Suppressor macrophage treated with lipopolysaccharide for 1 hour (primary cell): ENCODE measurements at places on chromosomes 4 and X.
A peak's percentile ranks its signal among the peaks of the same experiment; 100 is the strongest.

DNA sequence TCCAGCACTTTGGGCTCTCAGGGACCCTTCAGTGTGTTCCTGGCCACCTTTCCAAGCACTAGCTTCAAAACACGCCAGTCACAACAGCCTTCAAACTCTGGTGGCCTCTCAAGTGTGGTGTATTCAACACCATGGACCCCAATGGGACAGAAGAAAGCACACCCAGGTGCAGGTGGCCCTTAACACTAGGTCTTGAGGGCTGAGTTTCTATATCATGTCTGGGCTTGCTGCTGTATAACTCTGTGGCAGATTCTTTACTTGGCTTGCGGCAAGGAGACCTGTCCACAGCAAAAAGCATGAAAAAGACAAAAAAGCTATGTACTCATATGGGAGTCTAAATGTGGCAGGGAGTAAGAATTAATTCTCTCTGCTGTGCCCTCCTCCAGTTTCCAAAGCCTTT is 23.1 kb downstream of the MSL3 start:
- DNase-seq = no peak

DNA sequence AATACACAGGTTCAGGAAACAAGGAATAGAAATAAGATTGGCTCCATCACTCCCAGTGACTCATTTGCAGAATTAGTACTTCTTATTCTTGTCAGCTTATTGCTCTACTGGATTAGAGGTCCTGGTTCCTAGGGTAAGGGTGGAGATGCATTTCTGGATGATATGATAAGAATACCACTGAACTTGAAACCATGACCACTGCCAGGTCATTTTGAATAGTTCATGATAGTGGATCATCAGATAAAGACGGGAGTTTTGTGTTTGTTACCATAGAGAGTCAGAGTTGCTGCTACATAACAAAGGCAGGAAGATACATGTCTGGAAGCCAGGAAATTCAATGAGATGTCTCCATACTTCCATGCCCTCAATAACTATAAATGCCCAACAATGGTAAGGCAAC is 109.2 kb upstream of the FAT1 start:
- DNase-seq = no peak

GRCh38 chr4:101471201-101471600 is 123.9 kb upstream of the PPP3CA start:
- no peak for DNase-seq

- DNase-seq = no peak
Measured at GRCh38 chrX:34559325-34559724, 97.8 kb downstream of the TMEM47 start.

- DNase-seq = no peak
Measured at GRCh38 chrX:104335756-104336155, 81.0 kb upstream of the ESX1 start.

- DNase-seq = no peak
Measured at GRCh38 chr4:189304809-189305208, 635.9 kb upstream of the FRG1 start.

- peak; percentile 65 for DNase-seq
Measured at GRCh38 chr4:147518846-147519767, 38.2 kb downstream of the EDNRA start.

DNA sequence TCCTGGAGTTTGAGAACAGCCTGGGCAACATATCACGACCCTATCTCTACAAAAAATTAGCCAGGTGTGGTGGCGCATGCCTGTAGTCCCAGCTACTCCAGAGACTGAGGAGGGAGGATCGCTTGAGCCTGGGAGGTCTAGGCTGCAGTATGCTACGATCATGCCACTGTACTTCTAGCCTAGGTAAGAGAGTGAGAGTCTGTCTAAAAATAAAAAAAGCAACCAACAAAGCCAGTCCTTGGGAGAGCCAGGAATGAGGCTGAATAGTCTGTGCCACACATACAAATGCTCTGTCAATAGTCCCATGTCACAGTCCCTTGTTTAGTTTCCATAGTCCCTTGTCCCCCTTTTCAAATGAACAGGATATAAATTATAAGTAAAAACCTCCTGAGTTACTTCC is 19.3 kb upstream of the PRSS48 start:
- DNase-seq = no peak

DNA sequence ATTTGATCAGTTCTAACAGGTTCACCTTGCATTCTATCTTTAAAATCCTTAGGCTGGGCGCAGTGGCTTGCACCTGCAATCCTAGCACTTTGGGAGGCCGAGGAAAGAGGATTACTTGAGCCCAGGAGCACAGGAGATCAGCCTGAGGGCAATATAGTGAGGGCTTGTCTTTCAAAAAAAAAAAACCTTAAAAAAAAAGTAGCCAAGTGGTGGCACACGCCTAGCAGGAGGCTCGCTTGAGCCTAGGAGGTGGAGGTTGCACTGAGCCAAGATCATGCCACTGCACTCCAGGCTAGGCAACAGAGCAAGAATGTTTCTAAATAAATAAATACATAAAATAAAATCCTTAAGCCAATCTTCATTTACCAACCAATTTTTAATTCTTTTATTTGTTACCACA is 75.6 kb downstream of the PRSS12 start:
- DNase-seq = no peak

DNA sequence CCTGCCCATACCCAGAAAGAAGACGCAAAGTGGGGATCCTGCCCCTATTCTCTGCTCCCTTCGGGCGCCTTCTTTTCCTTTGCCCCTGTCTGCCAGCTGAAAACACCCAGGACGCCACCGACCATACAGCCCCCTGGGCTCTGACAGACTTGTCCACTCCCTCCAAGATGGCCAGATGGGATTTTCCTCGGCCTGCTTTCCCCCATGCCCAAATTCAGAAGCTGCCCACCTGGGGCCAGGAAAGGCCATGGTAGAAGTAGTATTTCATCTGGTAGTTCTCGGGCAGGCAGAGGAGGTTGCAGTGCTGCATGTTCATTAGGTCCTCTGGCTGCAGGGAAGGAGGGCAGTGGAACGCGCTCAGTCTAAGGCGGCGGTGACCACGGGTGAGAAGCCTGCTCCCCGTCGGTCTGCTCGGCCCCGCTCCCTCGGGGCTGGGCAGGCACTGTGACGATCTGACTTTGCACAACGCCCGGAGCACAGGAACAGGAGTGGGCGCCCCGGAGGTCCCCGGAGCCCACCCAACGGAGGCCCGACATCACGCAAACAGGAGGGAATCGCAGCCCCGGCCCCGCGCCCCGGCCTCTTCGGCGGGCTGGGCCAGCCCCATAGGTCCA is 582 bp downstream of the NAA10 start:
- no peak for DNase-seq

GRCh38 chr4:107509615-107510014 is 210.4 kb downstream of the PAPSS1 start:
- no peak for DNase-seq

- no peak for DNase-seq
Measured at GRCh38 chrX:95539041-95539440, 1145.6 kb upstream of the DIAPH2 start.

GRCh38 chr4:6011686-6012085 is 6.5 kb downstream of the C4orf50 start:
- no peak for DNase-seq

GRCh38 chrX:37796805-37797204 is 16.9 kb downstream of the CYBB start:
- peak; percentile 73 for DNase-seq

GRCh38 chr4:157221895-157222770 is 1.6 kb downstream of the GRIA2 start:
- peak; percentile 18 for DNase-seq

DNA sequence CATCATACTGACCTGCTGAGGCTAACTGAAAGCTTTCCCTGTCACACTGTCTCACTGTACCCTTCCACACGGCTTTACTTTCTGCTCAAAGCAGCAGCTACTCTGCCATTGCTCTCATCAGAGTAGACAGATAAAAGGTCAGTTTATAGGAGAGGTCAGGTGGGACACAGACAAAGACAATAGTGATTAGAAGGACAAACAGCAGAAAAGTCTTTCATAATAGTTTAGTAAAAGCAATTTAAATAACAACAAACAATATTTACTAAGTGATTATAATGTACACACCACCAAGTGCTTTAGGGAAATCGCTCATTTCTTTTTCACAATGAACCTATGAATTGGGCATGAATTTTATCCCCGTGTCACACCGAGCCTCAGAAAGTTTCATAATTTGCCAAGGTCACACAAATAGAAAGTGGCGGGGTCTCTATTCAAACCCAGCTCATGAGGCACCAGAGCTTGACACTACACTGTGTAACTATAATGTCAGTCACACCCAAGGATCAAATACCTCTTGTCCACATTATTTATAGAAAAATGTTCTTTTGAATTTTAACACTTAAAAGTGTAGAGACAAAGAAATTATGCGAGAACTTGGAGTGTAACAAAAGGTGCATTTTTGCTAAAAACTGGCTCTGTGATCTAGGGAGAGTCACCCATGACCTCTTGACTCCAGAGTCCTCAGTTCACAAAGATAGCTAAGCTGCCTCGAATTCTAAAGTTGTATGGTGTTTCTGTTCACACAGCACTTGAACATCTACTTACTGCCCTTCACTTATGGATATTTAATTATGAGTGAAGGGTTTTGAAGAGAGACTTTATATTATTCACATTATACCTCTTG is 24.5 kb upstream of the SORBS2 start:
- no peak for DNase-seq

DNA sequence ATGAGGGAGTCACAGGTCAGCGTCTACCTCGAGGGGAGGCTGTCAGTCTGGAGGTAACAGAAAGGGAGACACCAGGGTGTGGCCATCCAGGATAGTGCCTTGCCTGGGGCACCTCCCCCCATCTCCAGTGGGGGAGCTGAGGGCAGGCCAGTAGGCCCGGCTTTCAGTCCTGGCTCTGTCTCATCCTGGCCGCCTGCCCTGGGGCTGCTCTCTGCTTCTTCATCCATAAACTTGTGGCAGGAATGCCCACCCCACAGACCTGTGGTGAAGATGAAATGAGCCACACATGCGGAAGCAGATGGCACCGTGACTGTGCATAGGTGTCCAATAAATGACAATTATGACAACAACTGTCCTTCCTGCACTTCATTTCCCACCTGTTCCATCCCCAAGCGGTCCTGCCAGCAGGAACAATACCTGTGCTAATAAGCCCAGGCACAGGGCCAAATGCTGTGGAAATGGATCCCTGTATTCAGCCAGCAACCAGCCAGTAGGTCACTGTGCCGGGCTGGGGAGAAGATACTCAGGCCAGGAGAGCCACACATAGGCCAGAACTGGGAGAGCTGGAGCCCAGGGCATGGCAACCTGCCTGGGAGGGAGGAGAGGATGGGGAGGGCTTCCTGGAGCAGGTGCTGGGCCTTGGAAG is 30.2 kb downstream of the TRO start:
- DNase-seq = no peak

DNA sequence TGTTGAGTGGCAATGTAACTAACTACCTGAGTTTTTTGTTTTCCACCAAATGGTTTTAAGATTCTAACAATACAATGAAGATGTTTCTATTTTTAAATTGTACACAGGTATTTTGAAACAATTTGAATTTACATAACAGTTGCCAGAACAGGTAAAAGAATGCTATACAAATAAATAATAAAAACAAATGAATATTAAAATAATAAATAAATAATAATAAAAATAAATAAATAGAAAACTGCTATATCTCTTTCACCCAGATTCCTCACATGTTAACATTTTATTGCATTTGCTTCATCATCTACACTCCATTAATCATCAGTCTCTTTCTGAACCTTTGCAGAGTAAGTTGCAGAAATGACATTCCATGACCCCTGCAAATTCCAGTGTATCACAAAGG is 32.3 kb upstream of the DSPP start:
- no peak for DNase-seq

DNA sequence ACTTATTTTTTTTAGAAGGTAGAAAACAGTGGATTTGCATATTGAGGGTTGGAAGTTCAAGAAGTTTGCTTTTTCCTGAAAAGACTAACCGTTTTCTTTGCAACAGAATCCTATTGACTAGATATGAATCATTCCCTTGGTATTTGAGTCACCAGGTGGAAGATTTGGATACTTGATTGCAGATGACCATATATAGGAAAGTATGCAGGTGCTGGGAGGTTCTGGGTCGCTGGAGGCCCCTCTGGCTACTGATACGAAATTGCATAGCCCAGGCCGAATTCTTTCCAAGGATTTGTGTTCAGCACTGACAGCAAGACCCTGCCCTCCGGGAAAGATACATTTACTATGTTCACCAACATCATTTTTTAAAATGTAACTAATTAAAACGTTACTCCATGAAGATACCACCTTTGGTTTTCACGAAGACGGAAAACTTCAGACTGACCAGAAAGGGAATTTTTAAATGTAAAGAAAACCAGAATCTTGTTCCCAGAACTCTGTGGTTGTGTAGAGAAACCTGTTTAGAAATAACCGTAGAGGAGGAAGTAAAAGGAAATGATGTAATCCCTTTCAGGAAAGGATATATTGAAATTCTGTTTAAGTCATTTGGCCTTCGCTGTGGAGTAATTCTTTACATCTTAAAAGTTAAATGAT is 946 bp downstream of the ANXA3 start:
- DNase-seq = peak; percentile 70

DNA sequence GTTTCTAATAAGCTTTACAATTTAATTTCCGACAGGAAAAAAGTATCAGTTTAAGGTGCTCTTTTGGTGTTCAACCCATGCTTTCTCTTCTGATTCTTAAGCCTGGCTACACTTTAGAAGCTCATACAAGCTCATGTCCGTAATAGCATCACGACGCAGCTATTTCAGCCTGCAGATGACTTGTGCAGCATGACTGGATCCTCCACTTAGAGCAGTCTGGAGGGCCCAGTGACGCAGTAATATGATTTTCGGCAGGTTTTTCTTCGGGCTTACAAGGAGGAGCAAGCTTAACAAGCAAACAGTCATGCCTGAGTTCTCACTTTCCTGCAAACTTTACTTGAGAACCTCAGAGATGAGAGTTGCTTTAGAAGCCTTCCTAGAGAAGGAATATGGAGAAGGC is 85.3 kb upstream of the MAML3 start:
- no peak for DNase-seq

GRCh38 chr4:123068081-123068480 is 145.7 kb upstream of the NUDT6 start:
- DNase-seq = no peak

GRCh38 chr4:88659890-88660208 is 37.8 kb downstream of the NAP1L5 start:
- no peak for DNase-seq

GRCh38 chr4:5266991-5267390 is 215.7 kb downstream of the STK32B start:
- DNase-seq = no peak

GRCh38 chr4:23889814-23890341 is at the start of gene PPARGC1A:
Gene PPARGC1A (minus strand): TSS chr4:23890047. CDS start chr4:23889957, 90 bp downstream.
- DNase-seq = peak; percentile 38

- no peak for DNase-seq
Measured at GRCh38 chrX:70762285-70762684, 146.2 kb downstream of the TEX11 start.

GRCh38 chr4:152360045-152360410 is 175.9 kb downstream of the FBXW7 start:
- peak; percentile 58 for DNase-seq
